Effector memory CD4-positive, alpha-beta T cell (primary cell): ENCODE measurements at places on chromosomes 12 and 14.

DNA sequence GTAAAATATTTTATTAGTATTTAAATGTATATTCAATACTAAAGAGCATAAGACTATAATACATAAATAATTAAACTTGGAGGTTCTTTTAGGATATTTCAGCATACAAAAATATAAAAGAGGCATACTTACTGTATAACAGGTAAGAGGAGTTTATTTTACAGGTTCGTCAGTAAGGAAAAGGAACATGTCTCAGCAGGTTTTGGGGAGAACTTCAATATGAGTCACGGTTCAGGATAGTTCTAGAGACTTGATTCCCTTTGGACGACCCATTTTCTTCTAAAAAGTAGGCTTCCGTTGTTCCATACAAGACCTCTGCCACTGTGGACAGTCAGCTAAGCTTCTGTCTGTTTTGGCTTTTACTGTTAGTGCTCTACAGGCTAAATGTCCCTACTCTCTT is 181.1 kb downstream of the ALX1 start:
- DNase-seq = no peak

DNA sequence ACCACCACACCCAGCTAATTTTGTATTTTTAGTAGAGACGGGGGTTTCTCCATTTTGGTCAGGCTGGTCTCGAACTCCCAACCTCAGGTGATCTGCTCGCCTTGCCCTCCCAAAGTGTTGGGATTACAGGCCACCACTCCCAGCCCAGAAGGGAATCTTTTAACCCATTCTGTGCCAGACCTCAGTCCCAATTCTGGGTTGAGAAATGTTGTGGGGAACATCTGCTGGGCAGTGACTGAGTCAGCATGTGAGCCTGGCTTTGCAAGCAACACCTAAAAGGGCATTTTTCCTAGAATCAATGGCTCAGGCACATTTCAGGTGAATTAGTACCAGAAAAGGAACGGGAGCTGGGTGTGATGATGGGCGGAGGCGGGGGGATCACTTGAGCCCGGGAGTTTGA is 7.6 kb upstream of the SPATS2 start:
- no peak for DNase-seq

GRCh38 chr12:24360461-24360860 is 411.0 kb upstream of the SOX5 start:
- DNase-seq = no peak

DNA sequence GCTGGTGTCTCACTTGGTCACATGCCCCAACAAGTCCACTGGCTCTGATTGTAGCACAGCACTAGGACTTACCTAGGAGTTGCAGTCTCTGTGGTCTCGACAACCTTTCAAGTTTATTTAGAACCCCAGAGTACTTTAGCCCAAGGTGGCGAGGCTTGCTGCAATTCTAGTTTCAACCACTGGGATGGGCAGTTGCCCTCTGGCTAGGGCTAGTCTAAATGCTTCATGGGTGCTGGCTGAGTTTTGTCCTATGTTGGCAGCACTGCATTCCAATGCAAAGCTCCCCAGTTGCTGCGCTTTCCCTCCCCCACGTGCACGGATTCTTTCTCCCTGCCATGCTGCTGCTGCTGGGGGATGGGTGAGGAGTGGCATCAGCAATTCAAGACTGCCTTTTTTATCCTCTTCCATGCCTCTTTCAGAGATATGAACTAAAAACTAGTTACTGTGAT is 207.9 kb downstream of the SYNE2 start:
- no peak for DNase-seq

DNA sequence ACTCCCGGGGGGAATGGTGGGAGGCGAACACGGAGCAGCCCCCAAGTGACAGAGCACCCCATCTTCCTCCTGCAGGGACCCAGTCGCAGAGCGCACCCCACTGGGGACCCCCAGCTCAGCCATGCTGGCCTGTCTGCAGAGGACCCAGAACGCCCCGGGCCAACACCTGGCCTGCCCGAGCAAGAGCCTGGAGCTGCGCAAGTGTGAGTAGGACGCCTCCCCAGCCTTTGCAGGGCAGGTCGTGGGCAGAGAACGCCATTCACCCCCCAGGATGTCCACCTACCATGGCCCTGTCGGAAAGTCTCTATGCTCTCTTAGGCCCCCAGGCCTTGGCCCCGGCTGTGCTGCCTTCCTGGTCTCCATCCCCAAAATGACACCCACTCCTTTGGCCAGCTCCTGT is 30.4 kb downstream of the FAM222A start:
- DNase-seq = no peak

DNA sequence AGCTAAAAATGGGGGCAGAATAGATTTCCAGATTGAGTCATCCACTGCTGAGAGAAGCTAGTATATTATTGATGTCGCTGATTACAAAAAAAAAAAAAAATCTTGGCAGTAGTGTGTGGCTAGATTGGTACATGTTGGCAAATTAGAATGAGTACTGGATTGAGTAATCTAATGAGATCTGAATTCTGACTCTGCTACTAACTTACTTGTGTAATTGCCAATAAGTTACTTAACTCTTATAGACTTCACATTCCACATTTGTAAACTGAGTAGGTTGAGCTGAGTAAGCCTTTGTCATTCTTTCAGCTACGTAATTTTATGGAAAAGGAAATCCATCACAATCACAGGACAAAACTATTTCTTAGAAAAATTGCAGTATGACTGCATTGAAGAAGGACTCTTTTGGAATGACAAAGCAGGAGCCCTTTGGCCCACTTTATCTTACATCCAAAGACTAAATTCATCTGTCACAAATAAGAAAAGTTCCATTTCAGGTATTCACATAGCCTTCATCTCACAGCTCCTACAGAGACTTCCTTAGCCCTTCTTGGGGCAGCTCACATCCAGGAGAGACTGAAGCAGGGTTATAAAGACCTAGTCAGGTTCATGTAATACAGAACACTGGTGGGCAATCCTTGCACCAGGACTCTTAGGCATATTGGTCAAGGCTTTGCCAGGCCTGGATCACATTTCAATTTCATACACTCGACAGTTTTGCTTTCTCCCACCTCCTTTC is 197.3 kb upstream of the CPNE8 start:
- no peak for DNase-seq
